NCI-H1694 (cell line): ENCODE measurements at places on chromosomes 4 and X.

DNA sequence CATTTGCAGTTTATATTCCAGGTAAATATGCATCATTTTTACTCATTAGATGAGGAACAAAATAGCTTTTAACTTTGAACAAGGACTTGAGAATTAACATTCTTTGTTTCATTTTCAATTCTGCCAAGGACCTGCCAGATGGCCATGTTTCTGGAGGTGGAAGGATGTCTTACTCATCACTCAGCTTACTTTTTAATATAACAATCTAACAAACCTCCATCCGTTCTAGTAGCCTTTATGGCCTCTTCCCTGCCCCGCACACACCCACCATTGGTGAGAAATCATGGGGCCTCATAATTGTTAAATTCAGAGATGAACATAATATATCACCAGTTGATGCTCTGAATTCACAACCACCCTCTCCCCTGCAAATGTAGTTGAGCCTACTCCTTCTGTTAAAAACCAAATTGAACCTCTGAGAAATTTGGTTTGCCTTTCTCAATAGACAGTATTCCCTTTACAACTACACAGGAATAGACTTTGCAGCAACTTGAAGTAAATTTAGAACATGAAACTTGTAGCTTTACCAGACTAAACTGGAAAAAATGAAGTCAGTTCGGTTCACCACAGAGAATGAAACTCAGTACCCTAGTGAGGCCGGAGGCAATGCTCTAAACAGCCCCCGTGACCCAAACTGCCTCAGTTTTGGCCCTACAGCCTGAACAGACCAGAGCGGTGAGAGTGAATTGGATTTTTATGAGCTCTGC is 50.1 kb upstream of the ACSL4 start:
- no peak for DNase-seq

- DNase-seq = no peak
Measured at GRCh38 chr4:4763822-4764557, 95.5 kb upstream of the MSX1 start.

DNA sequence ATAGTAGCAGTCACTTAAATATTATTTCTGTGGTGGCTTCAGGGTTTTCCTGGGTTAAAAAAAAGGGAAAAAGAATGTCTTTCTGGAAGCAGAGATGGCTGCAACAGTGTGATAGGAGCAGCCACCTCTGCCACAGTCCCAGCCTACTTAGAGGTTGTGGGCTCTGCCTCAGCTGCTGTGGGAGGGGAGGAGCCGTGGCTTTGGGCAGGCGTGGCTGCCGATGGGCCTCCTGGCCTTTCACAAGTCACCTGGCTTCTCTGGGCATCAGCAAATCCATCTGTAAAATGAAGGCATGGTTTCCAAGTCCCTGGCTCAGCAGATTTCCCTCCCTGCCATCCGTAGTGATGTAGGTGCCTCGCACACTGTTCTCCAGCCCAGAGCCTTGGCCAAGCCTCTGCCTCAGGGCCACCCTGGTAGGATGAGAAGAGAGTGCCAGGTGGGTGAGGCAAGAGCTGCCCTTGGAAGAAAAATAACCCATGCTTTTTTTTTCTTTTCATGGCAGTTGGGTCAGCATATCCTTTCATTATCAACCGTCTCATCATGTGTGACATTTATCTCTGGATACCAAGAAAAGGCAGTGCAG is 66.1 kb downstream of the PTTG2 start:
- DNase-seq = no peak

GRCh38 chr4:142351958-142352357 is 494.1 kb downstream of the INPP4B start:
- no peak for DNase-seq
